Fibroblast of skin of back (primary cell): ENCODE measurements at places on chromosomes 7 and 10.

DNA sequence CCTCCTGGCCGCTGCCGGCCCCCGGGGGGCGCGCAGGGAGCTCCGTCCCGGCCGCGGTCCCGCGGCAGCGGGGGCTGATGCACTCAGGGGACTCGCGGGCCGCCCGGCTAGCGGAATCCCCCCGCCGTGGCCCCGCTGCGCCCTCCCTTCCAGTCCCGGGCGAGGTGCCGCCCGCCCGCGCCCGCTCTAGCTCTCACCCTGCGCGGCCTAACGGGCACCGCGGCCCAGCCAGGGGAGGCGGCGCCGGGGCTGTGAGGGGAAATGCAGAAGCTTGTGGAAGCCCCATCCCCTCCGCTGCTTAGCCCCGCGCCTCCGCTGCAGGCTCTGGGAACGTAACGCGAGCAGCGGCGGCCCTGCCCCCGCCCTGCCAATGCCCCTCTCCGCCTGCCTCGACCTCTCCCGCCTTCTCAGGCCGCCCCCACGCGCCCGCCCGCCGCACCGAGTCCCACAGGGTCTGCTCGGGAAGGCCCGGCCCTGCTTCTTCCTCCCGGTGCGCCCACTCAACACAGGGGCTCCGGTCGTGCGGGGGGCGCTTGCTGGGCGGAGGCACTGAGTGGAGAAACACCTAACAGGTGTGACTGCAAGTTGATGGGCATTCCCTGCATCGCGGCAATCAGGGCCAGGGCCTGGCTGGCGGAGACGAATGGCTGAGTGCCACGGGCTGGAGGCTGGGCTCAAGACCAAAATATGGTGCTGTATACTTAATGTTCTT is 384 bp upstream of the TMEM229A start:
- DNase-seq: no peak

DNA sequence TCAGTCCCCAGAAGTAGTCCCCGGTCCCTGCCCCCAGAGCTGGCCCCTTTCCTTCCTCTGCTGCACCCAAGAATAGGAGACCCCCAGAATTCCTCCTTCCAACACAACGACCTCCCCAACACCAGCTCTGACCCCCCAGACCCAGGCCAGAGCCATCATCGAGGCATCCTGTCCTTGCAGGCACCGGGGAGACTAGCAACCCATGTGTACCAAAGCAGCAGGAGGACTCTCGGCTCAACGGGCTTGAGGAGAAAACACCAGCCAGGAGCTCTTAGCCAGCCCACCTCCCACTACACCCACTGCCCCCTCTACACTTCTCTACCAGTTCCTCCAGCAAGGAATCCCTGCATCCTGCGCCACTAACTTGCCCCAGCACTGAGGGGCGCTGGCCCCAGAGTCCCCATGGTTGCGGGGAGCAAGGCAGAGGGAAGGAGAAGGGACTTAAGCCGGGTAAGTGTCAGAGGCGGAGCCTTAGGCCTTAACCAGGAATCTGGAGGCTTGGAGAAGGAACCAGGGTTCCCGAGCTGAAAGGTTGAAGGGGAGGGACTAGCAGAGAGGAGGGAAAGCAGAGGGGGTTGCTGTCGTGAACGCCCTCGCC is 3.9 kb downstream of the GRID1 start:
- DNase-seq: no peak

DNA sequence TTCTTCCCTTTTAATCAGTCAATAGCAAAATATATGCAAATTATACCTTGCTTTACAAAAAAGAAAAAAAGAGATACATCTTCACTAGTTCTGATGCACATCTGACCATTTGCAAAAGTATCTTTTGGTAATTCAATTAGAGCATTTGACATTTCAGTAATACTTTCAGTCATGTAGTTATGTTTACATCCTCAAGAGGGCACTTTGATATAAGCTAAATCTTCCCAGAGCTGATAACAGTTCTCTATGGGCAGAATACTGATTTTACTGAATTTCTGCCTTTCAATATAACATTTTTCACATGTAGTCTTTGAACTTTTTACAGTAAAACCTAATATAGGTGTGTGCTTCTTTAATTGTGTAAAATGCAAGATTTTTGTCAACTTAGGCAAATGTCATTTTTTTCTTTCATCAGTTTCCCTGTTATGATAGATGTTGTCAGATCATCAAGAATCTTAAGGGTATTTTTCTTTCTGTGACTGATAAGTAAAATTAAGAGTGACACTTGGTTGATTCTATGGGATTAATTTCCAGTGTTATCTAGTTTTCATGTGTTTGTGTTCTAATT is 703.5 kb upstream of the SEMA3D start:
- DNase-seq: peak; percentile 31

GRCh38 chr7:102912742-102913141 is at the start of gene LRRC17:
TSS of gene LRRC17 (plus strand) at chr7:102913000. CDS start at chr7:102933914, 20,914 bp downstream.
- DNase-seq: peak; percentile 80

- DNase-seq: peak; percentile 49
These were observed 36.0 kb upstream of the DLD start for GRCh38 chr7:107854989-107855388.
